ENCODE measurements at places on chromosomes 3 and 15. TPM values are rescaled to one million over a fixed set of nuclear protein-coding genes. Genes with fewer than 3 reads are reported as not detected.

- no peak overlapping the region for H3K27ac ChIP-seq
- no peak for DNase-seq
- no peak overlapping the region for H3K4me3 ChIP-seq
- no peaks in the 10 kb centered on the region for H3K27me3 ChIP-seq
- no peaks in the 10 kb centered on the region for H3K36me3 ChIP-seq
Measured at GRCh38 chr15:25776071-25776746, 86.9 kb downstream of the ATP10A start.

DNA sequence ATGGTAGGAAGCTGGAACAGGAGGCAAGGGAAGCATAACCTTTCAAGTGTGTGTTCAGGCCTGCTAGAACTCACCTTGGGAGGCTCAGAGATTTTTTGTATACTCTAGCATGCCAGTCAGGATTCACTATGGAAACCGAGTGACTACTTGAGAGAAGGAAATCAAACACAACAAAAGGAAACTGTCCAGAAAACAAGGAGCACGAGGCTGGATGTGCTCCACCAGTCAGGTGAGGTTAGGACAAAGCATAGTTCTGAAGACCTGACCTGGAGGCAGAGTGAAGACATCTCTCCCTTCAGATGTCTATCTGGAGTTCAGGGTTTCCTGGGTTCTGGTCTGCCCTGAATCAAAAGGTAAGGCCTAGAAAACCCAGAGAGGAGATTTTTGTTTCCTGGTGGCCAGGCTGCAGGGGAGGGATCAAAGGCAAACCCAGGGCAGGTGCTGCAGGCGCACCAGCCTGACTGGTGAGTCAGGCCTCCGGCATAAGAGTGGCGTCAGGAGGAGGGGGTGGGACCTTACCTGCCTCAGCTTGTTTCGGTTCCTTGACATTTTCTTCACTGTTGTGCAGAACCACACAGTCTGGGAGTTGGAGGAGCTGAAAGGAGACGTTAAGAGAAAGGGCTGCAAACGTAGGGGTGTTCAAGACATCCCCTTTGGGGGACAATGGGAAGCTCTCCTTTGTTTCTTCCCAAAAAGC, 52.2 kb upstream of the OSBPL11 start:
- H3K27ac ChIP-seq = no peak overlapping the region
- no peak overlapping the region for H3K4me3 ChIP-seq
- H3K36me3 ChIP-seq = no peaks in the 10 kb centered on the region
- peak; percentile 71 for DNase-seq

DNA sequence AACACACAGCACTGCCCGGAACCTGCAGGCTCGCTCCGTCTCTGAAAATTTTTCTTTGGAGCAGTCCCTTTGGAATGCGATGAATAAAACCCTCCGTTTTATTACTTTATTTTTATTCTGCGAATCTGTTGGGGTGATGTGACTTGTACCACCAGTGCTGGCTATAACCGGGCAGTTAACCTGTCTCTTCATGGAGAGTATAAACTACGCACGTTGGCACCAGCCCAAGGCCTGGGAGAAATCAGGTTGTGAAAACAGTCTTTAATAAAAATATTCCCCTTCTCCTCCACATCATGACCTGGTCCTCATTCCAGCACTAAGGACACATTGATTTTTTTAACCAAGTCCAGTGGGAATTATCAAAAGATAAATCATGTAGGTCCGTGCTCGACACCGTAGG, 116.8 kb downstream of the WNT5A start:
- H3K4me1 ChIP-seq = no peaks in the 10 kb centered on the region
- no peak overlapping the region for H3K27ac ChIP-seq
- H3K27me3 ChIP-seq = no peaks in the 10 kb centered on the region
- no peaks in the 10 kb centered on the region for H3K36me3 ChIP-seq
- no peak overlapping the region for H3K4me3 ChIP-seq
- DNase-seq = no peak

- no peaks in the 10 kb centered on the region for H3K27me3 ChIP-seq
- H3K27ac ChIP-seq = no peak overlapping the region
- H3K4me3 ChIP-seq = no peak overlapping the region
- H3K36me3 ChIP-seq = no peaks in the 10 kb centered on the region
- no peak for DNase-seq
Measured at GRCh38 chr3:150825192-150825915, 62.4 kb upstream of the SIAH2 start.

GRCh38 chr3:72580246-72580756, 267.9 kb downstream of the SHQ1 start:
- H3K27me3 ChIP-seq = no peaks in the 10 kb centered on the region
- DNase-seq = no peak
- no peaks in the 10 kb centered on the region for H3K36me3 ChIP-seq
- H3K4me3 ChIP-seq = no peak overlapping the region

DNA sequence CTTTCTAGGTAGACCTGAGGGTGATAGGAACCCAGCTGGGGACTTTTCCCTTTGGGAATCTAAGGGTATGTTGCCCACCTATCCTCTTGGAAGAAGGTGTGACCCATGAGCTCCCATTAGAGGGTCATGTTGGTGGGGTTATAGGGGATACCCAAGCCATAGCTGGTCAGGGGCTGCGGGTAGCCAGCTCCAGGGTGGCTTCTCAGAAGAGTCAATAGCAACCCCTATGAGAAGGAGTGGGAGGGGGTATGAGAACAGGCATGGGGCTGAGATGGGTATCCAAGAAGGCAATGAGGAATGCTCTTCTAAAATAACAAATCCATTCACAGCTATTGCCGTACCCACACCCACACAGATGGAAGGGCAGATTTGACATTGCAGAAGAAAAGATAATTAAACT, 217.8 kb downstream of the UACA start:
- peak; percentile 7 for DNase-seq
- no peak overlapping the region for H3K27ac ChIP-seq
- no peak overlapping the region for H3K4me3 ChIP-seq

GRCh38 chr3:47456984-47457383, 18.8 kb downstream of the SCAP start:
- H3K36me3 ChIP-seq = no peaks in the 10 kb centered on the region
- H3K4me1 ChIP-seq = no peaks in the 10 kb centered on the region
- H3K4me3 ChIP-seq = no peak overlapping the region
- no peaks in the 10 kb centered on the region for H3K27me3 ChIP-seq
- no peak overlapping the region for H3K27ac ChIP-seq

DNA sequence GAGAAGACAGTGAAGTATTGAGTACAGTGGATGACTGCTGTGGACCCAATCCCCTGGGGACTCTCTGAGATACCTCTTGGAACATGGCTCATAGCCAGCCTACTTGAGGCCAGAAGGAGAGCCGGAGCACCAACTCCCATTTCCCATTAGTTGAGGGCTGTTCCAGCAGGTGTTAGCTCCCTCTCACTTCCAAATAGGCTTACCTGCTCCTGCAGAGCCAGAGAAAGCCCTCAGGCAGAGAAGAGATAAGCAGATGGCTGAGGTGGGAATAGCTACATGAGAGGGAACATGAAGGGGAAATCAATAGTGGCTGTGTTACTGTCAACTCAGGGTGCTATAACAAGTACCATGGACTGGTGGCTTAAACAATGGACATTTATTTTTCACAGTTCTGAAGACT, 4.6 kb upstream of the CCK start:
- peak overlapping the region; percentile 69 for H3K4me3 ChIP-seq
- no peaks in the 10 kb centered on the region for H3K36me3 ChIP-seq
- peaks cover 4% of the 10 kb centered on the region for H3K4me1 ChIP-seq
- H3K27me3 ChIP-seq = peaks cover 4% of the 10 kb centered on the region
- H3K27ac ChIP-seq = no peak overlapping the region
- peak; percentile 63 for DNase-seq

- no peaks in the 10 kb centered on the region for H3K27me3 ChIP-seq
- peaks cover 61% of the 10 kb centered on the region for H3K36me3 ChIP-seq
- H3K4me3 ChIP-seq = no peak overlapping the region
- H3K4me1 ChIP-seq = peaks cover 2% of the 10 kb centered on the region
- DNase-seq = no peak
Measured at GRCh38 chr3:127015282-127016042, 32.5 kb downstream of the PLXNA1 start.

DNA sequence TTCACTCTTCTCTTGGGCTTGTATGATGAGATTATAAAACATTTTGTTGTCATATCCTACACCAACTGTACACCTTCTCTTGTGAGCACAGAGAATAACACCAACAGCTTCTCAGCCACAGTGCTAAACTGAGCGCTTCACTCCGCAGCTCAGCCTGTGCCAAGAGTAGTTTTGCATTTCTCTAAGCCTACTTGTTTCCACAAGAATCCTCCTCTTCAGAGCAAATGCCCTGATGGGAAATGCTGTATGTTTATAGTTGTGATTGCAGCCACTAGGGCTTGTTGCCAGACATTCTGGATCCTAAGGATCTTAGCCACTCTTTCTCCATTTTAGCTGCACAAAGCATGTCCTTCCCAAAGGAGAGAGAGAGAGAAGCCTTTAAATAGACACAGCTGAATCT, 138.8 kb upstream of the PLXND1 start:
- no peak for DNase-seq
- no peaks in the 10 kb centered on the region for H3K27me3 ChIP-seq
- H3K27ac ChIP-seq = no peak overlapping the region
- no peaks in the 10 kb centered on the region for H3K4me1 ChIP-seq

GRCh38 chr3:20741381-20741780, 555.4 kb upstream of the SGO1 start:
- H3K4me1 ChIP-seq = peaks cover 9% of the 10 kb centered on the region
- H3K27ac ChIP-seq = no peak overlapping the region
- no peak overlapping the region for H3K4me3 ChIP-seq
- no peaks in the 10 kb centered on the region for H3K27me3 ChIP-seq
- no peak for DNase-seq

- H3K27me3 ChIP-seq = no peaks in the 10 kb centered on the region
- DNase-seq = no peak
- H3K36me3 ChIP-seq = no peaks in the 10 kb centered on the region
- no peak overlapping the region for H3K4me3 ChIP-seq
- no peak overlapping the region for H3K27ac ChIP-seq
Measured at GRCh38 chr3:160343132-160343531, 55.9 kb downstream of the IFT80 start.

GRCh38 chr3:37625690-37626360, 235.9 kb upstream of the CTDSPL start:
- H3K27ac ChIP-seq = no peak overlapping the region
- DNase-seq = no peak
- H3K4me1 ChIP-seq = no peaks in the 10 kb centered on the region
- no peak overlapping the region for H3K4me3 ChIP-seq

- no peaks in the 10 kb centered on the region for H3K36me3 ChIP-seq
- H3K4me3 ChIP-seq = no peak overlapping the region
- no peak for DNase-seq
- H3K27ac ChIP-seq = no peak overlapping the region
- H3K4me1 ChIP-seq = no peaks in the 10 kb centered on the region
Measured at GRCh38 chr3:159174715-159175692, 373.1 kb downstream of the MFSD1 start.

DNA sequence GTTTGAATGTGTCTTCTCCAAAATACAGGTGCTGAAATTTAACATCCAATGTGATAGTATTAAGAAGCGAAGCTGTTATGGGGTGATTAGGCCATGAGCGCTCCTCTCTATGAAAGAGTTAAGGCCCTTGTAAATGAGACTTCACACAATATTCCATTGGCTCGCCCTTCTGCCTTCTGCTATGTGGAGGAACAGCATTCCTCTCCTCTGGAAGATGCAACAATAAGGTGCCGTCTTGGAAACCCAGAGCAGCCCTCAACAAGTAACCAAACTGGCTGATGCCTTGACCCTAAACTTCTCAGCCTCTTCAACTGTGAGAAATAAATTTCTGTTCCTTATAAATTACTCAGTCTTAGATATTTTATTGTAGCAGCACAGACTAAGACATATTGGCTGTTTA, 874.6 kb downstream of the ROBO1 start:
- H3K27me3 ChIP-seq = no peaks in the 10 kb centered on the region
- no peak for DNase-seq
- peaks cover 18% of the 10 kb centered on the region for H3K4me1 ChIP-seq
- no peaks in the 10 kb centered on the region for H3K36me3 ChIP-seq

DNA sequence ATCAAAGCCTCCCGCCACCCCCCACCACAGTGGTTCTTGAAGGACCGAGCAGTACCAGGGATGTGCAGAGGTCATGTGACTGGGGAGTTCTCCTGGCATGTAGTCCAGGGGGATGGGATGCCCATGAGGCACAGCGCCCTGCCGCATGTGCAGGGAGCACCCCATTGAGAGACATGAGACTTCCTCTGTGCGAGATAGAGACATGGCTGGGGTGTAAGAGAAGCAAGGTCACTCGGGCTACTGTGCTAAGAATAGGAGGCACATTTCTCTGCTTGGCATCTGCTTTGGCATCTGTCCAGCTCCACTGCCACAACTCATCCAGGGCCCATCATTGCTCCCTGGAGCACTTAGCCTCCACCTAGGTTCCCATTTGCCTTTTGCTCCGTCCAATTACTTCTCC, 2.4 kb upstream of the CYP1A1 start:
- H3K36me3 ChIP-seq = no peaks in the 10 kb centered on the region
- peaks cover 43% of the 10 kb centered on the region for H3K27me3 ChIP-seq
- H3K4me3 ChIP-seq = no peak overlapping the region

- H3K27me3 ChIP-seq = no peaks in the 10 kb centered on the region
- no peaks in the 10 kb centered on the region for H3K4me1 ChIP-seq
- no peak overlapping the region for H3K27ac ChIP-seq
- H3K36me3 ChIP-seq = no peaks in the 10 kb centered on the region
- no peak overlapping the region for H3K4me3 ChIP-seq
Measured at GRCh38 chr3:151178208-151178845, 24.7 kb downstream of the GPR171 start.

DNA sequence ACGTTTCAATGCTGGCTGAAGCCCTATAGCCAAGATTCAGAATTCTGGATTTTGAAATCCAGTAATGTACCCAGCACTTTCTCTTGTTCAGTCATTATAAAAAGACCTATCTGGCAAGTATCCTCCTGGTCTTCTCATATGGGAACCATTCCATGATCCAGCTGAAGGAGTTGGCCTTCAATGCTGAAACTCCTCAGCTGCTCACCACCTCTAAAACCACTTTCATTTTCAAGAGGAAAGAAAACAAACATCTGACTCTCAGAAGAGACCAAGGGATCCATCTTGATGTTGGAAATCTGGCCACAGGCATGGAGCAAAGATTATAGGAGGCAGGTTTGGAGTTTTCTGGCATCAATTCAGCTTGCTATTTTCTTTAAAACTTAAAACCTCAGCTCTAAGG, 235.4 kb downstream of the FMN1 start:
- H3K4me3 ChIP-seq = no peak overlapping the region
- no peaks in the 10 kb centered on the region for H3K27me3 ChIP-seq
- no peaks in the 10 kb centered on the region for H3K36me3 ChIP-seq
- no peak for DNase-seq
- H3K27ac ChIP-seq = no peak overlapping the region

DNA sequence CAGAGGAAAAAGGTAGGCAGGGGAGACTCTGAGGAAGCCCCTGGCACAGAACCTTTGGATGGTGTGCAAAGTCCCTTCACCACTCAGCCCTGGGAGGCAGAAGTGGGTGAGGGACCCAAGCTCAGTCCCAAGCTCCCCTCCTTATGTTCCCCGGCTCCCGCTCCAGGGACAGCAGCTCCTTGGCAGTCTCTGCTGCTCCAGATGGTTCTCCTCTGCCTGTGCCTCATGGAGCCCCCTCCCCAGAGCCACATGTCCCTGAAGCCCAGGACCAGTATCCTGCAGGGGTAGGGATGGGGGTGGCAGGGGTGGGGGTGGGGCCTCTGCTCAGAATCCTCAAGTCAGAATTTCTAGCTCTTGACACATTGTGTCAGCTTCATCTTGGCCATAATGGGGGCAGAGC, 8.0 kb upstream of the CAMKV start:
- H3K4me3 ChIP-seq = no peak overlapping the region
- no peak overlapping the region for H3K27ac ChIP-seq
- H3K4me1 ChIP-seq = peaks cover 10% of the 10 kb centered on the region
- DNase-seq = no peak
- no peaks in the 10 kb centered on the region for H3K27me3 ChIP-seq

The NLGN1 gene
- 14.3 TPM for total RNA-seq

The ADAMTS17 gene
- total RNA-seq = 0.82 TPM

The METTL6 gene
- 20.3 TPM for total RNA-seq

The NME9 gene
- total RNA-seq = 0.40 TPM

The CTXN2 gene
- not detected for total RNA-seq

The ARL8B gene
- 37.3 TPM for total RNA-seq

The FMN1 gene
- 0.36 TPM for total RNA-seq
